ENCODE measurements at places on chromosomes 2 and 18.

GRCh38 chr2:207107131-207107530 lies 58.6 kb downstream of the KLF7 start:
- no peak for DNase-seq

DNA sequence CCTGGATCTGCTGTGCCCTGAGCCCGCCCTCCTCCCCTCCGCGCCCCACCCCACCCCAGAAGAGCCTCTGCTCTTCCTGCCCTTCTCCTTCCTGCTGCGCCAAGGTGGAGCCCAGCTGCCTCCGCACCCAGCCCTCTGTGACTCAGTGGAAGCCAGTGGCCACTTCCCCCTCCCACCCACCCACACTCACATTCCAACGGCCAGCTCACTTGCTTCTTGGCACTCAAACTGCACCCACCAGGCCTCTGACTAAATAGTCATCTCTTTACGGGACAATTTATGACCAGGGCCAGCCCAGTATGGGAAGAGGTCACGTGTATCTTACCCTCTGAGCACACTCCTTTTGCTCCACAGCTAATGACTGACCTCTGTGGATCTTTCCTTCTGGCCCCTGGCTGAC lies 150.4 kb upstream of the SLC1A4 start:
- DNase-seq = no peak

DNA sequence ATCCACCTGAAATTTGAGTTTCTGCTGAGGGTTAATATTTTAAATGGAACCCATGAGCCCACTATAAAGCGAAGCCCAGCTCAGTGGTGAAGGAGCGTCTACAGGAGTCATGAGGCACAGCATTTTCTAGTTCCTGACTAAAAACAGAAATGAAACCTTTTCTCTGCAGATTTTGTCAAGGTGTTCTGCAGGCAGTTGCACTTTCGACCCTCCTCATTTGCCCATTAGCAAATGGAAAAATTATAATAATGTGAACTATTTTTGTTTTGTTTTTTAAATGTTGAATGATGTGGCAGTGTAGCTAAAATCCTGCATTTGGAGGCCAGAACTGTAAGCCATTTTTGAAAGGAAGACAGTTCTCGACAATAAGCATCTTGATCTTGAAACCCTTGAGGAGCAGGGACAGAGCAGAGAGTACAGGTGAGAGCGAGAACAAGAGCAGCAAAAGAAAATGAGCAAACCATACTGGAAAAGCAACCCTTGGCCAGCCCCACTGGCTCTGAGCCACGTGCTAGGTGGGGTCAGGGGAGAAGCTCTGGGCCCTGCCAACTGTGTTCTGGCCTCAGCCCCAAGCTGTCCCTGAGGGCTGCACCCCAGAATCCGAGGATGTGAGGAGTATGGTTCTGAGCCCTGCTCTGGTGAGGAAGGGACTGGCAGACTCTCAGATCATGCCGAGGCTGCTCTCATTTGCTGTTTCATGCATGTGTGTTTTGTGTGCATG lies 26.4 kb upstream of the COPS8 start:
- peak; percentile 52 for DNase-seq

GRCh38 chr18:31778391-31778950 lies 17.8 kb upstream of the SLC25A52 start:
- no peak for DNase-seq

- no peak for DNase-seq
Observed at GRCh38 chr2:163182764-163183354, 344.3 kb upstream of the KCNH7 start.

- no peak for DNase-seq
Observed at GRCh38 chr18:46759890-46760289, 3.0 kb upstream of the ST8SIA5 start.

GRCh38 chr2:50719837-50720696 lies 311.9 kb downstream of the NRXN1 start:
- no peak for DNase-seq

DNA sequence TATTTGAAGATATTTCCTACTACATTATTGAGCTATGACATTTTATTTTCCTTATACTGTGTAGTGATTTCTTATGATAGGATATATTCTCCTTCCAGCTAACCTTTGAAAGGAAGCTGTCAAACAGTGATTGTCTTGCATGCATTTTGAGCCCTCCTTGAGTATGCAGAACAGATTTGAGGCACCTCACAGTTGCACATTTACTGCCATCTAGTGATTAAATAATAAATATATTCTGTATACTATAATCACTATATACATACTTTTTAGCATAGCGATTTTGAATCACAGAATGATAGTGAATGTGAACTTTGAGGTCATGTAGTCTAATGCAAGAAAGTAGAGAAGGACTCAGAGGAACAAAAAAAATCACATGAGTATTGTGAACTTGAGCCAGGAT lies 268.4 kb upstream of the CDH19 start:
- no peak for DNase-seq

GRCh38 chr2:179769323-179769722 lies 92.1 kb downstream of the ZNF385B start:
- DNase-seq = no peak

DNA sequence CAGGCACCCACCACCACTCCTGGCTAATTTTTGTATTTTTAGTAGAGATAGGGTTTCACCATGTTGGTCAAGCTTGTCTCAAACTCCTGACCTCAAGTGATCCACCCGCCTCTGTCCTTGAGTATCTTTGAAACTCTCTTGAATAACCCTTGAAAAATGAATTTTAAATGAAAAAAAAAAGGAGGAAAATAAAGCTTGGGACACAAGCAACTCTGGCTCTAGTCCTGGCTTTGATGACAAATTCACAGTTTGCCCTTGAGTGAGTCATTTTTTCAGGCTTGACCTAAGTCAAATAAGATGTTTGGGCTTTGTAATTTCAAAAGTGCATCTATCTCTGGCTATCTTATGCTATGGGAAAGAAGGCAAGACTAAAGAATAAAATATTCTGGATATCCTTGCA lies 79.0 kb upstream of the TRIB2 start:
- no peak for DNase-seq

DNA sequence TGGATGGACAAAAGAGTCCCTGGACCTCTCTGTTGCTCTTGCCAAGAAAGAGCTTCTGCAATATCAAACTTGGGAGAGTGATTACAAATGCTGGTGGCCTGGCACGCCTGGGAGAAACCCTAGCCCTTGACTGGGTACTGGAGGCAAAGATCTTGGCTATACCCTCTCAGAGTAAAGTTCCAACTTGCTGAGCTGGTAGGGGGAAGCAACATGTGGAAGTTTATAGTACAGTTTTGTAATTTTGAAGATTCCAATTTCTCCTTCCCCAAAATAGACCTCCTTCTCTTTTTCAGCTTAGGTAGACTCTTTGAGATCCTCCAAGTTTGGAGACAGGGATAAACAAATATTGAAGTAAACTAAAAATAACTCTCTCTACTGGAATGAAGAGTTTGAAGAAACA lies 645.3 kb downstream of the NR4A2 start:
- DNase-seq = no peak

GRCh38 chr2:202113571-202114142 lies 40.6 kb downstream of the KIAA2012 start:
- no peak for DNase-seq

DNA sequence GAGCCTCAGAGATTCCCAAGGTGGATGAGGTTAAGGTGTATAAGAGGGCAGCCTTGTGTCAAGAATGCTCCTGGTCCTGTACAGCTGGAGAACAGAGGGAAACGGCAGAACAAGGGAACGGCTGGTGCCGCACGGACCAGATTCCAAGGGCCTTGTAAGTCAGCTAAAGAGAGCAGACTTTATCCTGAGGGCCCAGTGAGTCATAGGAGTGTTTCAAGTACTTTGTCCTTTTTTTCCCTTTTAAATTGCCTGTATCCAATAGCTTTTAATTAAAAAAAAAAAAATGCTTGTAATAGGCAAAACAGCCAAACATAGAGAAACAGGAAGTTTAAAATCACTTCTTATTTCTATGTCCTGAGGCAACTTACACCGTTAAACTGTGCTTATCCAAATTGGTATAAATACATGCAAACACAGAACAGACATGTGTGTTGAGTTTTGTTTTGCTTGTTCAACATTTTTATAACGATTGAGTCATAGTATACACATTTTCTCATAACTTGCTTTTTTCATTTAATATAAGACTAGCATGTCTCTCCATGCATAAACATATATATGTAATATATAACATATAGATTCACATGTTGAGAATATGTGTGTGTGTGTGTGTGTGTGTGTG lies 42.1 kb upstream of the EVA1A start:
- no peak for DNase-seq

- DNase-seq = no peak
Observed at GRCh38 chr2:106839849-106840595, 45.9 kb downstream of the ST6GAL2 start.

GRCh38 chr2:30237239-30237965 lies 6.1 kb downstream of the LBH start:
- no peak for DNase-seq

DNA sequence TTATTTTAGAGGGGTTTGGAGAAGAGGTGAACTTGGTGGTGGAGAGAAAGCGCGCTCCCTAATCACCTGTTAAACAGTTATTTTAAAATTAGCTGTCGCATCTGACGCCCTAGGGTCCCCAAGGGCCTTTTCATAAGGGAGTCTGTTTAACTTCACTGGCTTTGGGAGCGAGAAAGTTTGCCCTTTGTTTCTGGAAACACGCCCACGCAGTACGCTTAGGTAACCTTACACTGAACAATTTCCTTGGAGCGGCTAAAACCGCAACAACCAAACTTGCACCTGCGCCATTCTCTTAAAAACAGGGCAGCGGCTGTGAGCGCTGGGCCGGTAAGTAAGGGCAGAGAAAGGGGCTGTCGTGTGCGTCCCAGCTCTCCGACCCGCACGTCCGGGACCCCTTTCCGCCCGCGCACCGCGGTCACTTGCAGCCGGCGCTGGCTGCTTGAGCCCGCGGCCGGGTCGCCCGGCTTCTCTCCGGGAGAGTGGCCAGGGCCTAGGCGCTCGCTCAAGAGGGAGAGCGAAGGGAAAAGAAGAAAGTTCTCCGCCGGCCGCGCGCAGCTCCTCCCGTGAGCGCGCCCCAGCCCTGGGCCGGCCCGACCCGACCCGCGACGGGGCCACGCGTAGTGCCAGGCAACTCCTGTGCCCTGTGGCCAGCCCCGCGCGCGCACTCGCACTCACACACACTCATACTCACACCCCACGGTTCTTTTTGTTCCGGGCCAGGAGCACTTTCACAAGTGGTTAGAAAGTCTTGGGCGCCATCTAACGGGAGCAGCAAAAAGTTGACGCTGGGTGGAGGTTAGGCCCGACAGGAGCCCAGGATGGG lies 19.2 kb downstream of the POU3F3 start:
- peak; percentile 80 for DNase-seq

GRCh38 chr18:63074981-63075404 lies 244.6 kb downstream of the BCL2 start:
- DNase-seq = peak; percentile 64

- DNase-seq = peak; percentile 16
Observed at GRCh38 chr2:17104454-17104853, 413.8 kb downstream of the RAD51AP2 start.

- no peak for DNase-seq
Observed at GRCh38 chr18:9808295-9809241, 77.2 kb upstream of the TXNDC2 start.

- no peak for DNase-seq
Observed at GRCh38 chr2:88658881-88659537, 31.7 kb upstream of the EIF2AK3 start.

- no peak for DNase-seq
Observed at GRCh38 chr2:86019121-86019520, 86.6 kb downstream of the POLR1A start.

GRCh38 chr2:23478933-23479683 lies 94.1 kb downstream of the KLHL29 start:
- no peak for DNase-seq

GRCh38 chr2:43119303-43119702 lies 107.1 kb downstream of the ZFP36L2 start:
- DNase-seq = no peak

GRCh38 chr2:99811544-99811943 lies 321.7 kb upstream of the REV1 start:
- DNase-seq = no peak

GRCh38 chr2:8856176-8856575 lies 18.8 kb upstream of the KIDINS220 start:
- no peak for DNase-seq

GRCh38 chr2:241844066-241844728 lies 14.5 kb downstream of the PDCD1 start:
- DNase-seq = peak; percentile 79

- DNase-seq = no peak
Observed at GRCh38 chr2:65392609-65393008, 39.8 kb downstream of the SPRED2 start.

- no peak for DNase-seq
Observed at GRCh38 chr2:9991829-9992273, 40.4 kb downstream of the GRHL1 start.

GRCh38 chr18:1232867-1233266 lies 328.2 kb downstream of the ADCYAP1 start:
- DNase-seq = no peak

- DNase-seq = peak; percentile 78
Observed at GRCh38 chr2:232521959-232522622, 1.9 kb downstream of the PRSS56 start.

DNA sequence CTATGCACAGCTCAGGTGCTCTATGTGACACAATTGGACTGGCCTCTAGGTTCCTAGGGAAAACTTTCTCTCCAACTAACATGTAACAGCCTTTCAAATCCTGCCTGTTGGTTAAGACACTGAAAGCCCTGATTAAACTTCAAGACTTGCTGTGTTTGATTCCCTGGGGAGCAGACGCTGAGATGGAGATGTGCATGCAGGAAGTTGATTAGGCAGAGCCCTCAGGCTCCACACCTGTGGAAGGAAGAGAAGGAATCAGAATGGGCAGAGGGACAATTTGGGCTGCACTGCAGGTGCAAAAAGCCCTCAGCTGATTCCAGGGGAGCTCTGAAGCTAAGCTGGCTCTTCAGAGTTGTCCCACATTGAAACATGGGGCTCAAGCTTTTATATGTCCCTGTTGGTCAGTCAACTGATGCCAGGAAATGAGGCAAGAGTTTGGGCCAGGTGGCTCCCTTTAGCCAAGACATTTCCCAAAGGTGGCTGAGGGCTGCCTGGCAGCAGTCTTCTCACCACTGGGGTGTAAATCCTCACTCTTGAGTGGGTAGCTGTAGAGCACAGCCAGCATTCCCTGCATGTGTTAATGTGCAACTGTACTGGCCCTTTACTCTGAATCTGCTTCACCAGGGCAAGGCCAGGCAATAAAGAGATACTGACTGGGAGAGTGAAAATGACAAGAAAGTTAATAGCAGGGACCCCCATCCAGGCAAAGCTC lies 199.5 kb upstream of the DDX18 start:
- DNase-seq = no peak

DNA sequence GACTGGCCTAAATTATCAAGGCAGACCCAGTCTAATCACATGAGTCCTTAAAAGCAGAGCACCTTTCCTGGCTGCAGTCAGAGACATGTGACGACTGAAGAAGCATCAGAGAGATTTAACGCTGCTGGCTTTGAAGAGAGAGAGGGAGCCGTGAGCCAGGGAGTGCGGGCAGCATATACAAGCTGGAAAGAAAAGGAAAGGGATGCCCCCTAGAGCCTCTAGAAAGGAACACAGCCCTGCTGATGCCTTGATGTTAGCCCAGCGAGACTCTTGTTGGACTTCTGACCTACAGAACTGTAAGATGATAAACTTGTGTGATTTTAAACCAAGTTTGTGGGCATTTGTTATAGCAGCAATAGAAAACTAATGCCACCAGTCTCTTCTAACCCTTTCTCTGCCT lies 58.1 kb downstream of the HEATR5B start:
- DNase-seq = no peak

- DNase-seq = no peak
Observed at GRCh38 chr2:42673989-42674579, 89.9 kb downstream of the OXER1 start.

All from B cell (primary cell).